ENCODE measurements at places on chromosomes 4 and X.

- no peak for DNase-seq
Measured at GRCh38 chrX:130166503-130166777, 799 bp upstream of the AIFM1 start.

DNA sequence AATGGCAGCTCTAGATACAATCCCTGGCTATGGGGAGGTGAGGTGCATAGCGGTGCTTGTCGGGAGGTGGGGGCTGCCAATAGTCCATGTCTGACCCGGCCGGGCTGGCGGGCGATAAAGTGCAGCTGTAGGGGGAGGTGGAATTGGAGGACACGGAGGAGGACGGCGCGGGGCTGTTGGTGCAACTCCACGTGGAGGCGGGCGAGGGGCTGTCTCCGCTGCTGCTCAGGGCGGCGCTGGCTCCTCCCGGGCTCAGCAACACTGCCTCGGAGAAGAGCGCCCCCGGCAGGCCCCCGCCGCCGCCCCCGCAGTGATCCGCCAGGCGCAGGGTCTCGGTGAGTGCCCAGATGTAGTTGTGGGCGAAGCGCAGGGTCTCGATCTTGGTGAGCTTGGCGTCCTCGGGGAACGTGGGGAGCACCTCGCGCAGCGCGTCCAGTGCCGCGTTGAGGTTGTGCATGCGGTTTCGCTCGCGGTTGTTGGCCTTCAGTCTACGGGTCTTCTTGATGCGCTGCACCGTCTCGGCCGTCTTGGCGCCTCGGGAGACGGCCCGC, 1.3 kb downstream of the NEUROG2 start:
- no peak for DNase-seq

DNA sequence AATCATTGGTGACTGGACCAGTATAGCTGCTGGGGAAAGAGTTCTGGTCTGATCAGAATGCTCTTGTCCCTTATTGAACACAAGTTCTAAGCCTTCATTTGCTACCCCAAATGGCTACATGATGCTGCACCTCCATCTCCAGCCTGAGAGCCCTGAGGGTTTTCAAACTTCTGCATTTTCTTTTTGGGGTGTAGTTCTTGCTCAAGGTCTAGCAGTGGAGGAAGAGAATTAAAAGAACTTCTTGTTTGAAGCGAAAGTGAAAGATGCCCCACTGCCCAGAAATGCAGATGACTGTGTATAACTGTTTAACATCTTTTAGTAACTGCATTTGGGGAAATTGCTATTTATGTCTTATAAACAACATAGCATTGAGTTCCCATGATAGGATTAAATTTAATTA, 38.5 kb downstream of the LAMTOR3 start:
- no peak for DNase-seq

GRCh38 chrX:41913476-41913875, 9.9 kb downstream of the CASK start:
- no peak for DNase-seq

- DNase-seq: no peak
Measured at GRCh38 chr4:154406018-154406795, 85.4 kb downstream of the DCHS2 start.

- DNase-seq: no peak
Measured at GRCh38 chr4:106670976-106671375, 302.4 kb upstream of the GIMD1 start.

DNA sequence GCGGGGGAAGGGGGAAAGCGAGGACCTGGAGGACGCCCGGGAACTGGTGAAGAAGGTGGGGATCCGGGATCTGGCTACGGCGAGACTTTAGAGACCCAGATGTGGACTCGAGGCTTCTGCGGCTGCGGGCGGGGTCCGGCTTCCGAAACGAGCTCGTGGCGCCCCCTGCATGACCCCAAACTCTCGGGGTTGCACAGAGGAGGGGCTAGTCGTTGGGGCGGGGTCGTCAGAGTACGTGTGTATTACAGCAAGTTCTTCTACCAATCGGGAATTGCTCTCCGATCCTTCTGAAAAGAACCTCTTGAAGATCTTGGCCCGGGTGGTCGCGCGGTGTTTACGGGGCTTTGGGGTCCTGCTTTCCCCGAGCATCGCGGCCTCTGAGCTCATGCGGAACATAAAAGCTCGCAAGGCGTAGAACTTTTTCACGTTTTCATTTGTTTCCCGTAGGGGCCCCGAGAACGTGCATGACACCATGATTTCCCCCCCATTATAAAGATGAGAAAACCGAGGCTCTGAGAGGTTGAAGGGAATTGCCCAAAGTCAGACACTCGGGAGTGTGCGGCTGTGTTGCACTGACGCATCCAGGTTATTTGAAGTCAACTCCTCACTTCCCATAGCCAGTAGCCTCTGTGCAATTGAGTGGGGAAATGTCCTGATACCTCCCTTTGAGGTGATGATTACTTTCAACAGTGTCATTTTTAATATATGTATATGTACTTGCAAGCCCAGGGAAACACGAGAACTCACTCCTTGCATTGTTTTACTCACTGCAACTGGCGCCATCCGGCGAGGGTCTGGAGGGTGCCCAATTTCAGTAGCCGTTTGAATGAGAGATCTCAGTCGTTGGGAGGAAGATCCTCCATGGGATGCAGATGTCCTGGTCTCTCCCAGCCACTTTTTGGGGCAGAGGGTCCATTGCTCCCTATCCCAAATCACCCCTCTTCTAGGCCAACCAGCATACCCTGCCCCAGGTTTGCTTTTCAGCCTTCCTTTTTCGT, at the start of gene BEND4:
Gene BEND4, minus strand, starts transcription at position 149 of the 998 bp plus-strand sequence. CDS start 512 bp downstream, outside the sequence.
- DNase-seq: no peak

- no peak for DNase-seq
Measured at GRCh38 chr4:612749-613125, 12.6 kb upstream of the PDE6B start.

GRCh38 chrX:45068569-45068968, 132.1 kb downstream of the DIPK2B start:
- DNase-seq: no peak

GRCh38 chr4:118883861-118884260, 4.8 kb upstream of the SYNPO2 start:
- DNase-seq: no peak

DNA sequence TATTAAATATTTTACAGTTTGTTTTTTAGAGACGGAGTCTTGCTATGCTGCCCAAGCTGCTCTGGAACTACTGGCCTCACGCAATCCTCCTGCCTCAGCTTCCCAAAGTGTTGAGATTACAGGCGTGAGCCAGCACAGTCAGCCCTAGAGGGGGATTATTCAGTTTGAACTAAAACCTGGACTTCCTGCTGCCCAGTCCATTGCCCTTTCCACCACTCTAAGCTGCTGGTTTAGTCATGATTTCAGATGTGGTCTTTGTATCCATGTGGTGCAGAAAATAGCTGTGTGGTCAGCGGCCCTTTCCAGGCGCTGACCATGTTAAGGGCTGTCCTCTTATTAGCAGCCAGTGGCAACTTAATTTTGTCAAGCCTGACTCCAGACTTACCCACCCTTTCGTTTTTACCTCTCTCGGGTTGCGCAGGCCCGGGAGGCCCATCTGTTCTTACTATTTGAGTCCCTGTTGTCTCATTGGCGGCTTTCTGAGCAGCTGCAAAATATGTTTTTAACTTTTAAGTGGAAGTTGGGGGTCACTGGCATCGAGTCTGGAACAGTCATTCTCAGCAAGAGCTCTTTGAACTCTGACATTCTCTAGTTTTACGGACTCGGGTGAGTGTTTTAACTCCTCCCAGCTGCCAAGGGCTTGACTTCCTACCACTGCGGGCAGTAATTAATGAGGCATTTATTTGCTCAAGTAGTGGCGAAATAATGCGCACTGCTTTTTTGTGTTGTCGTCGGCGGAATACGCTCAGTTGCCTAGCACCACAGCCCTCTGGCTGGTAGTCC, 773 bp upstream of the VMA21 start:
- peak; percentile 23 for DNase-seq

DNA sequence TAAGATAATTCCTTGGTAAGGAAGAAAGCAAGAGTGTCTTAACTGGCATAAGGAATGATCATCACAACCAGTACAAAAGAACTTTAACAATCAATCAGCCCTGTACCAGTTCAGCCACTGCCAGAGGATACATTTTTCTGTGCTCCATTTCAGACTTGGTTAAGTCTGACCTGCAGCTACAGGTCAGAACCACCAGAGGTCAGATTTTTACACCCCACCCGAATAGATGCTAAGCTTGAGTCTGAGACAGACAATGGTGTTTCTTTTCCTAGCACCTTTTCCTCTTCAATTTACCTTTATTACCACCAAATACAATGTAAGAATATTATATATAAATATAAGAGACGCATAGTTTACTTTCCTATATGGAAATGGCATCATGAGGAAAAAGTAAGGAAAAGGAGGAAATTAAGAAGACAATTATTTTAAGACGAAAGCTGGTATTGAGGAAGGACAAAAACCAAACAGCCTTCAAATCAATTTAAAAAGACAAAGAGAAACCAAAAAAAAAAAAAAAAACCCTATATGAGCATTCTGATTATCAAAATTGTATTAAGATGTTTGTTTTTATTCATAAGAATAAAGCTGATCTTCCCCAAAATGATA, 215.3 kb upstream of the TTC29 start:
- peak; percentile 28 for DNase-seq

DNA sequence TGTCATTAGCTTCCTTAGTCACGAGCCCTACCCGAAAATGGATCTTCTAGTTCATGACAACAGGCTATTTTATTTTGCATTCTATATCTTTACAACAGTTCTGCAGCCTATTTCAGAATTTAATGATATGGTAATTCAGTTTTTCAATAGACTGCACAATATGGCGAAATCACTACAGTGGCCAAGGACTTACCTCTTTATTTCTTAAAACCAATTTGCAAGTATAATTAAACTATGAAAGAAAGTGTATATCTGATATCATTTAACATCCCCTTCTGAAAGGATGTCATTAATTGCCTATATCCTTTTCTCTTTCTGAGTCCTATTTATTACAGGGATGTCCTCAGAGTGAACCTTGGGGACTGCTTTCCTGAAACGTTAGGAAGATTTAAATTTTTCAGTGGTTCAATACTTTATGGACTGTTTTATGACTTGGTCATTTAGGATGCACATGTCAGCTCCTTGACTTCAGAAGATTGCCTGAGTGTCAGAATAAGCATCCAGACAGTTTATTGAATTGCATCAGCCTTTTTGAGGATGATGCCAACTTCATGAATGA, 190.8 kb upstream of the GEMIN8 start:
- no peak for DNase-seq

GRCh38 chr4:78534286-78534955, 17.1 kb upstream of the ANXA3 start:
- DNase-seq: peak; percentile 35

DNA sequence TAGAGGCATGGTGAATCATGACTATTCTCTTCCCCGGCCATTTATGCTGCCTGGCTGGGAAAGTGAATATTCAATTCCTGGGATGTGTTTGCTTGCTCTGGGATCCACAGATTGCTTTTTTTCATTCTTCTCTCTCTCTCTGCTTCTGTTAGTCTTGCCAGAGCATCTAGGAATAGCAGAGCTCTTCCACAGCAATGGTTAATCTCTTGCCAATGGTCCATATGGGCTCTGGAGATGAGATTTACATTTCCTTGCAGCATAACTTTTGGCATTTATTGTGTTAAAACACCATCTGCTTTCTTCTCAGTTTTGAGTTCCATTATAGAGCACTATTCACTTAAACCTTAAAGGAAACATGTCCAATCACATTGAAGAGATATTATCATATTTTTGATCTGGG, 59.2 kb upstream of the GUCY1A1 start:
- no peak for DNase-seq

GRCh38 chr4:135553213-135553612, 1351.6 kb upstream of the PABPC4L start:
- DNase-seq: no peak

- no peak for DNase-seq
Measured at GRCh38 chrX:150869450-150869849, 29.0 kb downstream of the CD99L2 start.

DNA sequence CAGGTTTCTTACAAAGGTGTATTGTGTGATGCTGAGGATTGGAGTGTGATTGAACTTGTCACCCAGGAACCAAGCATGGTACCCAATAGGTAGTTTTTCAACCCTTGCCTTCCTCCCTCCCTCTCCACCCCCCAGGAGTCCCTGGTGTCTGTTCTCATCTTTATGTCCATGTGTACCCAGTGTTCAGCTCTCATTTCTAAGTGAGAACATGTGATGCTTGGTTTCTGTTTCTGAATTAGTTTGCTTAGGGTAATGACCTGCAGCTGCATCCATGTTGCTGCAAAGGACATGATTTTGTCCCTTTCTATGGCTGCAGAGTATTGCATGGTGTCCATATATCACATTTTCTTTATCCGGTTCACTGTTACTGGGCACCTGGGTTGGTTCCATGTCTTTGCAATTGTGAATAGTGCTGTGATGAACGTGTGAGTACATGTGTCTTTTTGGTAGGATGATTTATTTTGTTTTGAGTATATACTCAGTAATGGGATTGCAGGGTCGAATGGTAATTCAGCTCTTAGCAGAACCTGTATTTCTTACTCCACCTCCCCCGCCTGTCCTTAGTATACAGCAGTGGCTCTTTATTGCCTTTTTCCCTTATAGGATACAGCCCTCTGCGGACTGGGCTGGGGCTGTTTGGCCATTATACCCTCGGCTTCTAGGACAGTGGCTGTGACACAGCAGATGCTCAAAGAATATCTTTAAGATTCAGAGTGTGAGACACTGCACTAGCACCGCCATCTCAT, 145.4 kb downstream of the PTTG2 start:
- no peak for DNase-seq

GRCh38 chr4:189377569-189377968, 563.1 kb upstream of the FRG1 start:
- no peak for DNase-seq

GRCh38 chr4:11271263-11271662, 157.4 kb downstream of the HS3ST1 start:
- DNase-seq: no peak

DNA sequence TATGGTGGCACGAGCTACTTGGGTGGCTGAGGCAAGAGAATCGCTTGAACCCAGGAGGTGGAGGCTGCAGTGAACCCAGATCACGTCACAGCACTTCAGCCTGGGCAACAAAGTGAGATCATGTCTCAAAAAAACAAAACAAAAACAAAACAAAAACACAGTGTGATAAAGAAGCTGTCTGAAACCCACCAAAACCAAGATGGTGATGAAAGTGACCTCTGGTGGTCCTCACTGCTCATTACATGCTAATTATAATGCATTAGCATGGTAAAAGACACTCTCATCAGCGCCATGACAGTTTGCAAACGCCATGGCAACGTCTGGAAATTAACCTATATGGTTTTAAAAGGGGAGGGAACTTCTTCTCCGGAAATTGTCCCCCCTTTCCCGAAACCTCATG, 29.4 kb upstream of the OPHN1 start:
- DNase-seq: peak; percentile 51

DNA sequence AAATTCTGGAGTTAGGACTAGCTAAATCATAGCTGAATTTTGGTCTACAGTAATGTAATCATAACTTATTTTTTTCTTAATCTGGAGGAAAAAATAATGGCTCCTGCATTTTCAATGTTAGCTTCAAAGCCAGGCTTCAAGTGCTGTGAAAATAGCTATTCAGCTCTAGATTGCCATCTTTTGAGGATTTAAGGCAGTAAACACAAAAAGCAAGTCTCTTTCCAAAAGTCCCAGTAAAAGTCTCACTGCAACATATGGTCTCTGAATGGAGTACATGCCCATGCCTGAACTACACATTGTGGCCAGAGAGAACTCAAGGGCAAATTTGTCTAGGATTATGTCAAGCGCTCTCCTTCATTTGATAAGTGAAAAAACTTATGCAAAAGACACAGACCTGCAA, 720.9 kb downstream of the FSTL5 start:
- DNase-seq: no peak

All from A172 (cell line).